RPMI8226 (cell line): ENCODE measurements at places on chromosomes 6 and 20.

DNA sequence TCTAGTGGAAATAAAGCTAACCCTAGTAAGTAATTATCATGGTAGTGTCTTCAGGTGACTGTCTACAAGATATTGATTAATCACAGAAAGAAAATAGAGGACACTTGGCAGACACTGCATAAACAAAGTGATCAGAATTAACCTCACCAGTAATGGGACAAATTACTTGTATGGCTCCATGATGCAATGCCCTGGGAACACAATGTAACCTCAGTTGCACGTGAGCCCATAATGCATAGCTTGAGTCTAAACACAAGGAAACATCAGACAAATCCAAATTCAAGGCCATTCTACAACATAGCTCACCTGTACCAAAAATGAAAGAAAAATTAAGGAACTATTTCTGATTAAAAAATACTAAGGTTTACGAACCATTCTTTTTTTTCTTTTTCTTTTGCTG is 92.4 kb upstream of the SSTR4 start:
- DNase-seq = no peak

DNA sequence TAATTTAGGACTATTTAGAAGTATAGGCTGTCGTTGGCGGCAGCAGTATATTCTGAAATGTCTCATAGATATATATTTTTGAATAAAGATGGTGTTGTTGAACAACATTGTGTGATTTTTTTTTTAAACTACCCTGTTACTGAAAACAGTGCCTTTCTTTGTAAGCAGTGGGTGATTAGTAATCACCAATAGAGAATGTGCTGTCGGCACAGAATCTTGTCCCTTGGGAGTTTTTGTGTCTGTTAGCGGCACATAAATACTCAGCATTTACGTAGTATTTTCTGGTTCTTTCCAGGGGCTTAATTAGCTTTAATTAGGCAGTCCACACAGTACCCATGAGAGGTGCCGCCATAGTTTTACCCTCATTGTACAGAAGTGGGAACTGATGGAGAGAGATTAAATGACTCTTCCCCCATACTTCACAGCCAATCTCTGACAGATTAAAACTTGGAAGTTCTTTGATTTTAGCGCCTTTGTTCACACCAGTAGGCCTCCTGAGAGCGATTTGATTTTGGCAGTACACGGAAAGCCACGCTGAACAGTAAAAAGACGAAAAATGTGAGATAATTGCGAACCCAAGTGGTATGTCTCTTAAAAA is 58.8 kb downstream of the RPRD1B start:
- no peak for DNase-seq

DNA sequence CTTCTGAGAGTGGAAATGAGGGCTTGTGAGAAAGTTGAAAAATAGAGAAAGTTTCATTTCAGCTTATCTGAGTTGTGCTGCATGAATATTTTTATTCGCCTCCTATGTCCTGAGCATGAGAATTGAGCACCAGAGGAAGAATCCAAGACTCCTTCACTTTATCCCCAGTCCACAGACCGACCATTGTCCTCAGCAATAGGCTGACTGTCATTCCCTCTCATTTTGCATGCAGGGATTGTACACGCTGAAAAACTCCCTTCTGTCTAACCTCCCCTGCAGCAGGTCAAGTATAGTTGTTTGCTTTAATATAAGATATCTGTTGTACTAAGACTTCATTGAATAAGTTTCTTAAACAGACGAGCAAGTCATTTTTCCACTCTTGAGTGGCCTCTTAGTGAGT is 437.6 kb downstream of the PRKN start:
- DNase-seq = no peak

GRCh38 chr6:142058551-142059290 is 74.0 kb upstream of the GJE1 start:
- no peak for DNase-seq

DNA sequence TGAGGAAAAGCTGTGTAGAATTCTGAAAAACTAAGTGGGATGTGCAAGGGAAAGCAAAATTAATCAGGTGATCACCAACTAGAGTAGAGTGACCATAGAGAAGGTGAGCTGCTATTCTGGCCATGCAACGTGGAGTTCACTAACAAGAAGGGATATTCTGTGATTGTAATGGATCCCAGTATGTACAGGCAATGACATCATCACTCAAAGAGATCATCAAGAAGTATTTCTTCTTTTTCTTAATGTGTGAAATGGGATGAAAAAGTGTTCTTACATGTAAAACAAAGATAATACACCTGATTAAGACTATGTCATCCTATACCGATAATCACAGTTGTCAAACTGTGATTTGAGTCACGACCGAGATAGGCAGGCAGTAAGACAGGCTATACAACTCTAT is 101.2 kb downstream of the SMPDL3A start:
- no peak for DNase-seq

DNA sequence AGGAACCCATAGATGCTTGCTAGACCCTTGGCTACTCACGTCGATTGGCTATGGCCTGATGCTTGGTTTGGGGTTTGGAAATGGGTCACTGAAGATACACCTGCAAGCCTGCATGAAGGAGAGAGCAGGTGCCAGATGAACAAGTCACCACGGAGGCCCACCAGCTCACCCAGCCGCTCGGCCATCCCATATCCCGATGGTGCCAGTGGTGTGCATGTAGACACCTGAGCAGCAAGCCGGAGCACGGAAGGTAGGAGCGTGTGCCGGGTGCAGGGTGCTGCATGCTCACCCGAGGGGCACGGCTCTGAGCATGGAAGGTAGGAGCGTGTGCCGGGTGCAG is 35.9 kb downstream of the DACT2 start:
- no peak for DNase-seq

GRCh38 chr6:93238632-93239031 is 180.7 kb downstream of the EPHA7 start:
- DNase-seq = no peak

- peak; percentile 69 for DNase-seq
Measured at GRCh38 chr6:17628873-17629272, 28.8 kb downstream of the FAM8A1 start.

DNA sequence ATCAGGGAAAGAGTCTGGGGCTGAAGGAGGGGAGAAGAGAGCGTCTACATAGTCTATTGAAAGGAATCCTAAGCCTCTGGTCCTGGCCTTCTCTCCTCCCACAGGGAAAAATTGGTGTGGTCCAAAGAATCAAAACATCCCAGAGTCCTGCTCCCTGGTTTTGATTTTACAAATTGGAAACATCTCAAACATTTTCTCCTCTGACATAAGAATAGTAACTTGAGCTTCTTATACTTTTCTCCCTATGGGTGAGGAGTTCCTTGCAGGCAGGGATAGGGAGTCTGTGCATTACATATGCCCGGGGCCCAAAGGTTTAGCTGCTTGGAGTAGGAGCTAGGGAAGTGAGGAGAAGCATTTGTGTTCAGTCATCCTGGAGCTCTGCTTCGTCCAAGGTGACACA is 120.0 kb upstream of the GGTLC1 start:
- DNase-seq = no peak

GRCh38 chr6:134235937-134236751 is 81.8 kb downstream of the SGK1 start:
- no peak for DNase-seq

DNA sequence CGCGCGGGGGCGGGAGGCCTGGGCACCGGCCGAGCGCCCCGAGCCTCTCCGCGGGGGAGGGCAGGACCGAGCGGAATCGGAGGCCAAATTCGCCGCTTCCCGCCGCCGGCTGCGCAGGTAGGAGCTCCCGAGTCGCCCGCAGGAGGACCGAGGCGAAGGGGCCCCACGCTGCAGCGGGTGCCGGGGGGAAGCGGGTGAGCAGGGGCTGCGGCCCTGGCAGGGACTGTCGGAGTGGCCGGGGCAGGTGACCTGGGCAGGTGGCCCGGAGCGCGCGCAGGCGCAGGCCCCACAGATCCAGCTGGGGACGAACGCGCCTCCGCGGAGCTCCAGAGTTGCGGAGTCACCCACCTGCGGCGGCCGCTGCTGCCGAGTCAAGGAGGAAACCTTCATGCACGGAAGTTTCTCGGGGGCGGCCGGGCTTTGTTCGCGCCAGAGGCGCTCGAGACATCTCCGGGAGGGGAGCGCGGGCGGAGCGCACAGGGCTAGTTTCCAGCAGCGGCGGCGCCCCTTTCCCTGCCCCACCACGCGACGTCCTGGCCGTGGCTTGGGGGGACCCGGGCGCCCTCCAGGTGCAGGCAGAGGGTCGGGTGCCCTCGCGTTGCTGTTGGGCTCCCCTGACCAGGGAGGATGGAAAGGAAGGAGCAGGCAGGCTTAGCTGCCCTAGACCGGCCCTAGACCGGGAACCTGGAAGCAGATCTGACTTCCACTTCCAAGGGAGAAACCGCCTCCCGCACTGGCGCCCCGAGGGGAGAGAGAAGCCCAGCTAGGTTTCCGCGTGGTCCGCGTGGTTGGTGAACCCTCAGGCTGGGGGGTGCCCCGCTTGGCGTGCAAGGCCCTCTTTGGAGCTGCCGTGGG is 590 bp downstream of the SLCO4A1 start:
- DNase-seq = peak; percentile 77

- no peak for DNase-seq
Measured at GRCh38 chr6:15074806-15075205, 171.1 kb upstream of the JARID2 start.

DNA sequence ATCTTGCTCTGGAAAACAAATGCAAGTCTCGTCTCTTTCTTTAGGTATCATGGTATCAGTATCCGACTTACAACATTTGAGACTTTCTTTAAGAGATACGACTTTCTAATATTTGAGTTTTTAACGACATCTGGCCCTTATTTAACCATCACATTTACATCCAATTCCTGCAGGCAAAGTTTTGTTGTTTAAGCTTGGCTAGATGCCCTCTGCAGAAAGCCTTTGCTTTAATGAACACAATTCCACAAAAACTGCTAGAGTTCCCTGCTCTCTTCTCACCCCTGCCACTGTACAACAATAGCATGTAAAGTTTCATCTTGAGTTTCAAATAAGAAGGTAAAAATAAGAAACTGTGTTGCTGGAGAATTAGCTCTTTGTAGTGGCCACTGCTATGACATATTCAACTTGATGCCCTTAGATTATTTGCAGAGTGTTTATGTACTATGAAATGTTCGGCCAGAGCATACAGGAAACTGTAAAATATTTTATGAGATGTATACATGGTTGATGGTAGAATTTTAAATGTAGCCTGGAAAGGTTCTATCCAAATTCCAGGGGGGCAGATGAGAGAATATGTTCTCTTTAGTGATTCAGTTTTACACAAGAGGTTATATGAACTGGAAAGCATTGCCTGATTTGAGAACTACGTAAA is 438.6 kb downstream of the CDC5L start:
- no peak for DNase-seq

DNA sequence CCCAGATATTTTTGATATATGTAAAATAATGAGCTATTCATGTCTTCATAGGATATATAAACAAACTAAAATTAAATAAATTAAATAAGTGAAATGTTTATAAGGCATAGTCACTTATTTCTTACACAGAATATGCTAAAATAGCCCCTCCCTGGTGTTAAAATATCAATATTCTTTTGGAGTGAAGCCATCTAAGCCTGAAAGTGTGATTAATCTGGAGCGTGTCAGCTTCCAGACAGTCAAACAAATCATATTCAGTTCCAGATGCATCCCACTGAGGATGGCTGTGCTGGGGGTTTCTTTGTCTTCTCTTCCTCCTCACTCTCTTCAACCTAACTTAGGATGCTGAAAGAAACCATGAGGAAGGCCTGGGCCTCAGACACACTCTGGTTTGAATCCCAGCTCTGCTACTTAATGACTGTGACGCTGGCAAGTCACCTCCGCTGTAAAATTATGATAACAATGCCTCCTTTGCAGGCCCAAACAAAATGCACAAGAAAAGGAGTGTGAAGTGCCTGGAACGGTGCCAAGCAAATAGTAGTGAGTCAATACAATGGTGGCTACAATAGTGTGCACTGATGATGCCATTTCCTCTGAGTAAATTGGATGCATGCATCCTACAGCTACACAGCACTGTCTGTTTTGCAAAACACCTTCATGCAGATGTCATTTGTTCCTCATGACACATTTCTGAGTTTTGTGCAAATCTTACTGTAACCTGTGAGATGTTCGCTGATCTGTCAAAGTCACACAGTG is 161.4 kb downstream of the FOXC1 start:
- DNase-seq = no peak
